ENCODE measurements at places on chromosomes 11 and 22. TPM values are rescaled to one million over a fixed set of nuclear protein-coding genes. Genes with fewer than 3 reads are reported as not detected.

- no peak for DNase-seq
Observed at GRCh38 chr11:125553357-125553756, 15.9 kb upstream of the EI24 start.

DNA sequence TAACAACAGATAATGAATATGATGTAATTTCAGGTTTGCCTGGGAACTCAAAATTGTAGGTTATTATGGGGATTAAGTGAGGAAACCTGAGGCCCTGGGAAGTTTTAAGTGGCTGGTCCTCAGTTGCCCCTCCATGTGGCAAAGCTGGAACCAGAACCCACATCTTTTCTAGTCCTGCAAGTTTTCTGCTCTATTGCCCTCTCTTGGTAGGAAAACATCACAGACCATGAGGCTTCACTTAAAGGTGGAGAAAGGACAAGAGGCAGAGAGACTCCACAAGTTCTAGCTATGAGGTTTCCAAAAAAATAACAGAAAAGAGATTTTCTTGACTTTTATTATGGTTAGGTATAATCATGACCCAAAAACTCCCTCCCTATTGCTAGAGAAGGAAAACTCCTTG is 115.5 kb upstream of the DDI1 start:
- no peak for DNase-seq

Gene SAA4
- not detected for total RNA-seq

Gene SLC25A22
- 10.7 TPM for total RNA-seq

Gene ARSA
- total RNA-seq = 38.4 TPM

- no peak for DNase-seq
Observed at GRCh38 chr11:77590194-77590782, 535 bp downstream of the AQP11 start.

DNA sequence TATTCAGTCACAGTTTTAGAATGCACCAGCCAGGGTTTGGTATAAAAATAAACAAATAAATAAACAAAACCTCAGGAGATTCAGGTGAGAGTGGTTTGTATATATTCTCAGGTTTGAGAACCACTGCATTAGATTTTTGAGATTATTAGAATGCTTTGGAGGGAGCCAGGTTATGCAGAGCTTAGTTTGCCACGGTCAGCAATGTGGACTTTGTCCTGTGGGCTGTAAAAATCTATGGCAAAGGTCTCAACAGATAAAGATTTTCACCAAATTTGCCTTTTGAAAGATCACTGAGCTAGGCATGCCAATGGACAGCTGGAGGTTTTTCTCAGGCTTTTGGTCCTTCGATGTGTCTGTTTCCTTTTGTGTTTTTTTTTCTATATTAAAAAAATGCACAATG is 650.1 kb upstream of the RAG2 start:
- no peak for DNase-seq

Gene ART1
- total RNA-seq = not detected

- no peak for DNase-seq
Observed at GRCh38 chr11:47369676-47370075, 8.7 kb downstream of the SPI1 start.

GRCh38 chr11:22807855-22808570 is 21.6 kb downstream of the SVIP start:
- no peak for DNase-seq

DNA sequence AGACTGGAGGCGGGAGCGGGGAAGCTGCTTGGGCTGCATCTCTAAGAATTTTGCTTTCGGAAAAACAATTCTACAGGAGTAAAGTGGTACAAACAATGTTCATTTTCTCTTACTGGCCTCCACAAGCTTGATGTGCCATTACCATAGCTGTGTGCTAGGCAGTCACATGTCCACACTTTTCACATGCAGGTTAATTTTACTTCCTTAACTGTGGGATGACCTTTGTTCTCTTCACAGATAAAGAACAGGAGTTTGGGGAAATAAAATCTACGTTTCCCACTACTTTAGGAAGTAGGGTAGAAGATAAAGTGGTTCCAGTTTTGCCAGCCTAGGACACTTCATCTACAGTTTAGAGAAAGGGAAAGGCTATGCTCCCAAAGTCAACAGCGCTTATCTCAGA is 327.2 kb upstream of the NARS2 start:
- DNase-seq = no peak

Gene HORMAD2
- not detected for total RNA-seq

Gene OR51B5
- total RNA-seq = 0.49 TPM

DNA sequence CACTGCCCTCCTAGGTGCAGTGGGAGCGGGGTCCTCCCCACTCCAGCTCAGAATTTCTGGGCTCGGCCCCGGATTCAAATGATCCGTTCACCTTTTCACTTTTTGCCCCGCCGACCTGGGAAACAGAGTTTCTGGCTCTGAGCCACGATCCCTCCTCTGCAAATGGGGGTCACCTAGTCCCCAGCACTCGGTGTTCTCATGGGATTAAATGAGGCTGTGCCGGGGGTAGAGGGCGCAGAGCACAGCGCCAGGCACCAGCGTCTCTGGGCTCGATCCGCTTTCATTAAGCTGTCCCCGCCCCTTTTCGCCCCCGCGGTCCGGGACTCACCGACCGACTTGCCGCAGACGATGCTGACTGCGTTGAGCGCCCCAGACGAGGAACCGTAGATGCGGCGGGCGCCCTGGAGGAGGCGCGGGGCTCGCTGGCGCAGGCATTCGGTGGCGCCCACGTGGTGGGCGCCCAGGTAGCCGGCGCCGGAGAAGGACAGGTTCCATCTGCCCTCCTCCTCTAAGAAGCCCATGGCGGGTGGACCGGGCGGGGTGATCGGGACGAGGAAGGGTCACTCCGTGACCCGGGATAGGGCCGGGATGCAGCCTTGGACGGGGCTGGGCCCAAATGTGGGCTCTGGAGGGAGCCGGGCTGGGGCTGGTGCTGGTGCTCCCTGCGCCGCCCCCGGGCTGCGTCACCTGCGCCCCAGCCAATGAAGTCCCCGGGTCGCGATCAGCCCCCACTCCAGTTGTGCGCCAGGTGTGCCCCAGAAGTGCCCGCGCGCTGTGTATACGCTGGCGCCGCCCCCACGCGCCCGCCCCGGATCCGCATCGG is at the start of gene PNPLA5:
TSS of gene PNPLA5 (minus strand) at position 654 of the 823 bp plus-strand sequence. CDS start at position 521, 133 bp downstream.
- no peak for DNase-seq

- DNase-seq = no peak
Observed at GRCh38 chr11:79437981-79438630, 2.7 kb downstream of the TENM4 start.

Gene LRRC55
- total RNA-seq = not detected

DNA sequence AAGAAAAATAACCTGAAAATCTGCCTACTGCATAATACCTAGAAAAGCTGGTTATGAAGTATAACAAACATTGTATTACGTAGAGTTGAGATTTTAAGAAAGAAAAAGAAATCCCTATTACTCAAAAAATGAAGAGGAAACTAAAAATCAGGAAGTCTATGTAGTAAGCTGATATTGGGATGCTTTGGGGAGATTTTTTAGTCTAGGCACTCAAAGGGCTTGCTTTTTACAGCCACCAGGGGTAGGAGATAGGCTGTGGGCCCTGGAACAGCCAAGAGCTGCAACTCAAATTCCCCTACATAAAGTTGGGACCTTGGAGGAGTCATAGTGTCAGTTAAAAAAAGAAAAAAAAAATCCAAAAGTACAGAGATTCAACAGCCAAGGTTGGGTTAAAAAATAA is 90.4 kb downstream of the RELT start:
- no peak for DNase-seq

DNA sequence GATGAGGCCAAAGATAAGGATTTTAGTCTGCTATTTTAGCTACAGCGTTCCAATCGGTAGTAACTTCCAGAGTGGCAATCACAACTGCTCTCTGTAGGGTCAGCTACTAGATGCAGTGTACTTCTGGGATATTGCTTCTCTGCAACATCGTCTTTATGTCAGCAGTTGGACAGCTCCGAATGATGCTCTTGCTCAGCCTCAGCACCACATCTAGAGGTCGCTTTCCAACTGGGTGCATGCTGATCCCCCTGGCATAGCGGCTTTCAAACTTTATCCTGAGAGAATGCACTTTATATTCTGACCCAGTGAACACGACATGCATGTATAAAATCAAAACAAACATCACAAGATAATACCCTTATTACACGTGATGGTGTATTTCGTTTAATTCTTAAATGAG is 219.6 kb downstream of the C11orf87 start:
- DNase-seq = no peak

GRCh38 chr22:38448945-38449745 is 5.9 kb downstream of the KCNJ4 start:
- DNase-seq = no peak

DNA sequence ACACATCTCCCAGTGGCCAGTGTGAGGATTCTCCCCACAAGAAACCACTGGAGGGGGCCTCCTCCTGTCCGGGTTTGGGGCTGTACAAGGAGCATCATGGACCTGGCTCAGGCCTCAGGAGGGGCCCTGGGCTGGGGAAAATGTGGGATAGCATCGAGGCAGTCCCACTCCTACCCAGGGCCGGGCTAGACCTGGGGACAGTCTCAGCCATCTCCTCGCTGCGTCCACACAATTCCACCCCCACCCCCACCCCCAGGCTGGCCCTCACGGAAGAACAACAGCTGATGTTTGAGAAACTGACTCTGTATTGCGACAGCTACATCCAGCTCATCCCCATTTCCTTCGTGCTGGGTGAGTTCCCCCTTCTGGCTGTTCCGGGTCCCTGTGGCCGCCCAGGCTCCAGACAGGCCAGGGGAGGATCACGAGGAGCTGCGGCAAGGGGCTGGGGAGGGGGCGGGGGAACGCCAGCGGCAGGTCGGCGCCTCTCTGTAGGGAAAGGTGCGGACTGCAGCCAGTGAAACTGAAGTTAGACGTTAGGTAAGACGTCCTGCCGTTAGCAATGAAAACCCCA is 4.8 kb downstream of the BEST1 start:
- no peak for DNase-seq

Gene MFRP
- total RNA-seq = not detected

DNA sequence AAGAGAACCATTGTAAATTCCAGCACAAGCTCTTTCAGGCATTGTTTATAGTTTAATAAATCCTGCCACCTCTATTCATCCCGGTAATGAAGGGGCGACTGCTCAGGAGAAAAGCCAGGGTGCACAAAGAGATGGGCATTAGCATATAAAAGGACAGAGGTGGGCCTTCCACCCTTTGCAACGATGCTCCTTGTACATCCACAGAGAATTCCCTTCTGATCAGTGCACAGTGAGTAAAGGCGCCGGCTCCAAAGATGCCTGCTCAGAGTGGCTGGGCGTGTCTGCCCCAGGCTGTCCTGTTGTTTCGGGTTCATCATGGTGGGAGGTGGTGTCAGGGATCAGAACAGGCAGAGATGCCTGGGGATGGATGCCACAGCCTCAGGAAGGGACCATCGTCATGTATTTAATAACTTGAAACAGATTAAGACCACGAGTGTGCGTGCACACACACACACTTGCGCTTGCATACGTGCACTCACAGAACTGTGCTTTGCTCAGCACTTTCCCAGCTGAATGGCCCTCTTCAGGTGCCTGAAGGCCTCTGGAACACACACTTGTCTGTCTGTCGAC is 305.0 kb downstream of the TBC1D22A start:
- no peak for DNase-seq

DNA sequence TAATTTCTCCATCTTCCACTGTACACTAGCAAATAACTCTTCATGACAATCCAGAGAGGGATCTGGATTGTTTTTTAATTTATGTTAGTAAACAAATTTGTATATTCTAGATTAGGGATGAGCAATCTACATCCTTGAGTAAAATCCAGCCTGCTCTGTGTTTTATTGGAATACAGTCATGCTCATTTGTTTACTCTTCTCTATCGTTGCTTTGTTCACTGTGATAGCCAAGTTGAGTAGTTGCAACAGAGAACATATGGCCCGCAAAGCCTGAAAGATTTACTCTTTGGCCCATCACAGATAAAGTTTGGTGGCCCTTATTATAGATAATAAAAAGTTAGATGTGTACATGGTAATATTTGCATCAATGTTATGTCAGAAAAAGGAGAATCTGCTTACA is 6.2 kb upstream of the BLID start:
- DNase-seq = no peak

- DNase-seq = no peak
Observed at GRCh38 chr11:133619397-133619796, 87.1 kb upstream of the OPCML start.

Gene NRXN2
- total RNA-seq = 40.3 TPM

DNA sequence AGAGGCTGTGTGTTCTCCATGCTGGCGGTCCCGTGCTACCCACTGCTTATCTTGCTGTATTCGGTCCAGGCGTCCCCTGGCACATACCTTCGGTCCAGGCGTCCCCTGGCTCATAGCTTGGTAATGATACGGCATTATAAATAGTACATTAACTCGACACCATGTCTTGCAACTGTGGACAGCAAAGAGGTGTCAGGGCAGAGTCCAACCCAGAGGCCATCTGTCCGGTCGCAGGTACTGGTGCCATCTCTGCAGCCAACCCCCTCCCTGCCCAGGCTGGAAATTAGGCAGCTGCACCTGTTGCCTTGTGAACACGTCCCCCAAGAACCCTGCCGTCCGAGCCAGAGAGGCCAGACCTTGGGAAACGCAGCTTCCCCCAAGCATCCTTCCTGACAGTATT is 634.3 kb downstream of the BRD1 start:
- DNase-seq = no peak

- no peak for DNase-seq
Observed at GRCh38 chr11:104625246-104625645, 273.0 kb downstream of the CASP12 start.

DNA sequence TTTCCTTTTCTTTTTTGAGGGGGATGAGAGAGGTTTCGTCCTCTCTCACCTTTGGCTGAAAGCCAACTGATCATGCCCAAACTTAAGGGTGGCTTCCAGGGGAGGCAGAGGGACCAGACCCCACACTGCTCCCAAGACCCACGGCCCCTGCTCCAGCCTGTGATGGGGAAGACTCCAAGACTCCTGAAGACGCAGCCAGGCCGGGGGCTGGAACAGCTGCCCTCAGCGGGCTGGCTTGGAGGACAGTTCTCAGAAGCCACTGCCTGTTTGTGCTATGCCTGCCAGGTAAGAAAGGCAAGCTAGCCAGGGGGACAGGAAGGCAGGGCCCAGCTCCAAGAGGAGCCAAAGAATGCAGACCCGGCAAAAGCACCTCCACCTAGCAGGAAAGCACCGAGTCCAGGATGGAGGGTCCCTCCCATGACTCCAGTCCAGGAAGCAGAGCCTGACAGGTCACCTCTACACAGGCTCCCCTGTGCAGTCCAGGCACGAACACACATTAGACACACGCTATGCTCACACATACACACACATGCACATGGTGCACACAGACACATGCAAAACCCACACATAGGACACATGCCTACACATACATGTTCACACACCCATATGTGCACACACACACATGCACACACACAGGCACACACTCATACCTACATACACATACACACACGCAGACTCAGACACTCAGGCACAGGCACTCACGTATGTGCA is 31.3 kb downstream of the GNB1L start:
- no peak for DNase-seq

DNA sequence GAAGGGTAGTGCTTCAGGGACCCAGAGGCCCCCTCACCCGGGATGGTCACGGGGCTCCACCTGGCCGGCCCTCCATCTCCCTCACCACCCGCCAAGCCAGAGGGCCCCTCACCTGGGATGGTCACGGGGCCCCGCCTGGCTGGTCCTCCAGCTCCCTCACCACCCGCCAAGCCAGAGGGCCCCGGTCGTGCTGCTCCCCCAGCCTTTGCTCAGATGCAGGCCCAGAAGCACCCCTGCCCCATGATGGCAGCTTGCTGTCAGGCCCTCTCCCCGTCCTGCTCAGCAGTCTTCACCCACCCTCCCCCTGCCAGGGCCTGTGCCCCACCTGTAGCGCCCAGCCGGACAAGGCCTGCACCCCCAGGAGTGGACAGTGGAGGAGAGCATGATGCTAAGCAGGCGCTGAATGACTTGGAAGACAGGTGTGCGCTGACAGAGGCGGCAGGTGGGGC is 7.3 kb downstream of the DENND6B start:
- no peak for DNase-seq

Measured in thoracic aorta (tissue), 2 donors.